Stimulated activated CD4-positive, alpha-beta T cell treated with anti-CD3 and anti-CD28 coated beads, Interleukin-15, amount 100 ng/mL, for 48 hours (primary cell): ENCODE measurements at places on chromosomes 11 and 22.

DNA sequence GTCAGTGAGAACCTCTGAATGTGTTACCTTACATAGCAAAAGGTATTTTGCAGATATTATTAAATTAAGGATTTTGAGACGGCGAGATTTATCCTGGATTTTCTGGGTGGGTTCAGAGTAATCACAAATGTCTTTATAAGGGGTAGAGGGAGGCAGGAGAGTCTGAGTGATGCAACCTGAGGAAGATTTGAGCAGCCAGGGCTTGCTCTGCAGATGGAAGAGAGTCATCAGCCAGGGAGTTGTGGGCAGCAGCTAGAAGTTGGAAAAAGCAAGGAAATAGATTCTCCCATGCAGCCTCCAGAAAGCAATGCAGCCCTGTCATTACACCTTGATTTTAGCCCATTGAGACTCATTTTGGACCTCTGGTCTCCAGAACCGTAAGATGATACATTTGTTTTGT is 4.1 kb upstream of the WDR74 start:
- DNase-seq: no peak

DNA sequence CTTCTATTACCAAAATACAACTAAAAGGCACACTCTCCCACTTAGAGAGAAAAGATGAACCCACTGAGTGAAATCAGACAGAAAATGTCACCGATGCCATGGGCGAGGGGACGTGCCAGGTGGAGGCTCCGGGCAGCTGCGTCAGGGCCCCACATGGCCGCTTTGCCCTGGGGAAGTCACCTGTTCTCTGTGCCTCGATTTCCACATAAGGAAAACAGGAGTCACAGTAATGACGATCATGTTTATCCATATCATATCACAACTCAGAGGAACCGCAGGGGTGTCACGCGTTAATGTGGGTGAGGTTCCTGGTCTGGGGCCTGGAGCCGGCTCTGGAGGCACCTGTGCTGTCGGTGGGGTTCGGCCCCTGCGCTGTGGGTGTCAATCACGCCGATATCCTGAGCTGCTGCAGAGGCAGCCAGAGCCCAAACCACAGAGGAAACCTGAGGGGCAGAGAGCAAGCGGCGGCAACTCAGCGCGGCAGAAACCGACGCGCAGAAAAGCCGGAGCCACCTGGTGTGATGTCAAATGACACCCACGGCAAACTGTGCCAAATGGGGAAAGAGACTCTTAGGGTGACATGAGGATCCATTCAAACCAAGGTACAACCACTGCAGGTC is 243.7 kb downstream of the BRD1 start:
- no peak for DNase-seq

GRCh38 chr22:29096736-29097669 is 24.2 kb downstream of the KREMEN1 start:
- DNase-seq: no peak

GRCh38 chr11:64722141-64723065 is 594 bp downstream of the NRXN2 start:
- no peak for DNase-seq

- DNase-seq: no peak
Observed at GRCh38 chr22:31173386-31174145, 13.6 kb downstream of the RNF185 start.

DNA sequence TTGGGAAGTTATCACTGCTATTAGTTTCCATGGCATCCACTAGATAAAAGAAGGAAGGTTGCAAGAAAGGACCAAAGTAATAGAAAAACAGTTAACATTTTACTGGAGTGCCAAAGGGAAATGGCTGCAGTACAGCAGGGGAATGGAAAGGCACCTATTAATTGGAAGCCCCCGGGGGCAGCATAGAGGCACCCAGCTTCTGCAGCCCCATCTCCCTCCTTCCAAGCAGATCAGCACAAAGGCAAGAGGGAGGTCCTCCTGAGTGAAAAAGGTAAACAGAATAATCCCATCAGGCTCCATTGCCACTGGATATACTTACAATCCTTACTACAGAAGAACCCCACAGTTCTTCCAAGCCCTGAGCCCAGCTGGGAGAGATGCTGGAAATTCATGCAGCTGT is 887.1 kb downstream of the DLG2 start:
- no peak for DNase-seq

- no peak for DNase-seq
Observed at GRCh38 chr11:71189768-71190315, 62.5 kb downstream of the SHANK2 start.

DNA sequence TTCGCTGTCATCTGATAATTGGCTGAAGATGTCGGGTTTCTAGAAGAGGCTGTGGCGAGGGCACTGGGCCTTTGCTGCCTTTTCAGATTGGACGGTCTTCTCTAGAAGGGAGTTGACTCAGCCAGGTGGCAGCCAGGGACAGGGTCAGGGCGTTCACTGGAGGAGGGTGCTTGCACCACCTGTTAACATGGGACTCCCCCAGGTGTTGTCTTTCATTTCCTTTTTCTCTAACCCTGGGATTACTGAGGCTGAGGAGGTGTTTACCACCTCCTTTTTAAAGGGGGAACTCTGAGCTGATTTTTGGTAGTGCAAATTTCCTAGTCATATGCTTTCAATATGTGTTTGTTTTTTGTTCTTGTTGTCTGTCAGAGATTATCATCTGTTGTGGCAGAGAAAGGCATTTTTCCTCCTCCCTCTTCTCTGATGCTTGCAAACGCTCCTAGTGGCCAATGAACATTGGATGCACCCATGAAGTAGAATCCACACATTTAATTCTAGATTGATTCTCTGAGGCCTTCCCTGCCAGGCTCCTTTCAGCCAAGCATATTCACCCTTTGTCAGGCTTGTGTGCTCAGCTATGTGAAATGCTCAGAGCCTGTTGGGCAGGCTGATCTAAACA is 54.1 kb downstream of the LDLRAD3 start:
- DNase-seq: no peak

DNA sequence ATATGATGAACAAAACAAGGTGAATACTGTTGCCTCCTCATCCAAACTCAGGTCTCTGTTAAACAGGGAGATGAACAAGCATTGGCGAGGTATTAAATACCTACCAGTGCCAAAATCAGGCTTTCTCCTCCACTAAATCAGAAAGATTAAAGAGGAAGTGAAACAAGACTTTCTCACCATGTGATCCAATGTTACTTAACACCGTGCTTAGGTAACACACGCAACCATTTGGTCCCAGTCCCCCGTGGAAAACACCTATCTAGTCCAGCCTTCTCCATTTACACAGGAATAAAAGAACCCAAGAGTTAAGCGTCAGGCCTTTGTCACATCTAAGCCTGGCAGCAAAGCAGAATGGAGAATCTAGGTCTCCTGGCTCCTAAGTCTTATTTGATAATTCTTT is 34.5 kb downstream of the TENM4 start:
- DNase-seq: no peak

DNA sequence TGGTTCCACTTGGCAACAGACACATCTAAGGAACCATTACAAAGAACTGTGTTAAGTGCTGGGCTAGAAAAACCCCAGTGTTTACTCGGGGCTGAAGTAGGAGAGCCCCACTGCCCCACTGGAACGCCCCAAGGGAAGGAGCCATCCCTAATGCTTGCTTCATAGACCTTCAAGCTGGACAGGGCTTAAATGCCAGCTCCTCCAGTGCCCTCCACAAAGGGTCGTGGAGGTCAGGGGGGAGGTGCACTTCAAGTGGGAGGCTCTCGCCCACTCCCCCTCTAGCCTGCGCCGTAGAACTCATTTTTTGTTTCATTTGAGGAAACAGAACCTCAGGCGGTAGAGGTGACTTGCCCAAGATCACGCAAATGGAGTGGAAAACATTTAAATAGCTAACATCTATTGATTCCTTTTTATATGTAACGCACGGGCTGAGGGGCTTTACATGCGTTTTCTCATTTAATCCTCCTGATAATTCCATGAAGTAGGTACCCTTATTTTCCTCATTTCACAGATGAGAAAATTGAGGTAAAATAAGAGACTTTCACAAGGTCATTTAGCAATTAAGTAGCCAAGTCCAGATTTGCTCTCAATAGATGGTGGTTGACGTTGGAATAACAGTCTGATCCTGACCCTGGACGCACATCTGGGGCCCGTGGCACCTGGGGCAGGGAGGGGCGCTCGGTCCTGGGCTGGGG is 545 bp upstream of the ZDHHC13 start:
- DNase-seq: no peak

DNA sequence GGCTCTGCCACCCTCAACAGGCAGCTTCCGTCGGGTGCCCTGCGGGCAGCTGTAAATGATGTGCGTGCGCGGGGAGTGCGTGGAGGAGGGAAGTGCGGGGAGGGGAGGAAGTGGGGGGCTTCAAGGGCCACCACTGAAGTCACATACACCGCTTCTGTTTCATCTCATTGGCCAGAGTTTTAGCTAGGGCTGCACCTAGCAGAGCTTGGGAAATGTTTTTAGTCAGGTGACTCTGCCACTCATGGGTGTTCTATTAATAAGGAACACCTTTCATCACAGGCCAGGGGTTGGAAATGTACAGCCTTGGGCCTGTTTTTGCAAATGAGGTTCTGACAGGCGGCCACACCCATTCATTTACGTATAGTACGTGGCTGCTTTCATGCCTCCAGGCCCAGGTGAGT is 14.6 kb downstream of the FAM118A start:
- no peak for DNase-seq

DNA sequence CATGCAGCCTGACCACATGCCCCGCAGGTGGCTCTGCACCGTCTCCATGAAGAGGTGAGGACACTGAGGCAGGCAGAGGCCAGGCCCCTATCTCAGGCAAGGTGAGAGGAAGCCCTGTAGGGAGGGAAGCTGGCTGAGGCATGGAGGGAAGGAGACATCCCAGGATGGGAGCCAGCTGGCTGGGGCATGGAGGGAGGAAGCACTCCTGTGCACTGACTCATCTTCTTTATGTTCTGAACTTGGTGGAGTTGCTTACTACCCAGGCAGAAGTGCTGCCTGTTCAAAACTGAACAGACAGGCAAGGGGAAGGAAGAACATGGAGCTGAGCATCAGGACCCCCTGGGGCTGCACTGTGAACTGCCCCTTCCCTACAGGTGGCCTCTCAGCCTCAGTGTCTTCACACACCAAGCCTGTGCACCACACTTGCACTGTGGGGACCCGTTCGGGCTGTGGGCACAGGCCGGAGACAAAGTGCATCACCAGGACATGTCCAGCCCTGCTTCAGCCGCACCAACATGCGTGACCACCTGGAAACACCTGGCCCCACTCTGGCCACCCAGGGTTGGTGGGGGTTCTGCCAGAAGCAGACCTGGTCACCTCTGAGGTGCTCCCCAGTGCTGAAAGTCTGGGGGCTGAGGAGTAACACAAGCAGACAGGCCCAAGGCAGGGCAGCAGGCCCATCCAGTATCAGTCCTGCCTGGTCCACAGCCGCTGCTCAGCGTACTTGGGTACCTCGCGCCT is 55.5 kb downstream of the DGCR2 start:
- DNase-seq: no peak

GRCh38 chr11:119085437-119085847 is 761 bp downstream of the HMBS start:
- DNase-seq: no peak

GRCh38 chr11:61022311-61023085 is 51.0 kb downstream of the CD6 start:
- DNase-seq: no peak

GRCh38 chr11:83473743-83474142 is 187.6 kb upstream of the CCDC90B start:
- DNase-seq: no peak

- DNase-seq: no peak
Observed at GRCh38 chr11:69630424-69630823, 10.5 kb upstream of the CCND1 start.

- DNase-seq: no peak
Observed at GRCh38 chr11:72609045-72609444, 65.2 kb downstream of the PDE2A start.

DNA sequence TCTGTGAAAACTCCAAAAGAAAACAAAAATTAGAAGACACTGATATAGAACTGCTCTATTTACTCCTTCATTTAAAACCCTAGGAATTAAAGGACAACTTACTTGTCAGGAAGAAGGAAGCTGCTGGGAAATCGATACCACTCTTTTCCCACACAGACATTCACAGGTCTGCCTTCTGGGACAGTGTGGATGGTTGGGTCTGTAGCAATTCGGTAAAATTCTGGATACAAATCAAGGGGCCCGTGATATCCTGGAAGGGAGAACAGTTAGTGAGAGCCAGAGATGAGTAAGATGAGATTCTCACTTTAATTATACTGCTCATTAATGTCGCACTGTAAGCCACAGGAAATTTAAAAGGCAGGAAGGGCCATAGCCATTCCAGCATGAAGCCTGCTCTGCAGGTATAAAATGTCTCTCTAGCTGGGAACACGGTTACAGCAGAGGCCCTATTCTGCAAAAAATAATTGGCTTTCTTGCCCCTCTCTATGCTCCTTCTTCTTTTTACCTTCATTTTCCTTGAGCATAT is 34.0 kb downstream of the ALG9 start:
- DNase-seq: no peak

- DNase-seq: no peak
Observed at GRCh38 chr11:77687088-77687487, 49.5 kb upstream of the CLNS1A start.

- peak; percentile 2 for DNase-seq
Observed at GRCh38 chr22:41446057-41446501, 522 bp downstream of the TOB2 start.

- DNase-seq: peak; percentile 2
Observed at GRCh38 chr11:127345819-127346459, 345.4 kb upstream of the KIRREL3 start.

GRCh38 chr11:72231396-72232259 is 7.1 kb downstream of the INPPL1 start:
- no peak for DNase-seq

DNA sequence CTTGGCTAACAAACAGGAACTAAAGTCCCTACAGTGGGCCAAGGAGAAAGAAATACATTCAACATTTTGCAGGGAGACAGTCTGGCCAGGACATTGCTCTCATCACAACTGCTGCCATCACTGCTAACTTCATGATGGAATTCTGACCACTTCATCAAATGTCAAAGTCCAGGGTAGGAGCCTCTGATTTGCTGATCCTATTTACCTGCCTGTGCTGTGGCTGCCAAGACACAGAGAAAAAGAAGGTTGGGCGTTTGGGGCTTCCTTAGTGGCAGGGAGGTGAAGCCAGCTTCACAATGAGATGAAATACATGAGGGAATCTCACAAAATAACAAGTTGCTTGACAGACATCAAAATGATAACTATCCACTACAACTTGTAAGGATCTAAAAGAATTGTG is 343.9 kb upstream of the CADM1 start:
- DNase-seq: no peak

DNA sequence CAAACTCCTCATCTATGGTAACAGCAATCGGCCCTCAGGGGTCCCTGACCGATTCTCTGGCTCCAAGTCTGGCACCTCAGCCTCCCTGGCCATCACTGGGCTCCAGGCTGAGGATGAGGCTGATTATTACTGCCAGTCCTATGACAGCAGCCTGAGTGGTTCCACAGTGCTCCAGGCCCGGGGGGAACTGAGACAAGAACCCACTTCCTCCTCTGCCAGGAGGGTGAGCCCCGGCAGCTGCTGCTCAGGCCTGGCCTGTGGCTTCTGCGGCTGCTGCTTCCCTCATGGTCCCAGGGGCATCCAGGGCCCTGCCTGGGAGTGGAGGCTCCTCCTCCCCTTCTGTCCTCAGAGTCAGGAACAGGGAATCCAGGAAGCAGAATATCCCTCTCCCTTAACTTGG is 98.4 kb downstream of the ZNF280B start:
- no peak for DNase-seq
